ENCODE measurements at places on chromosomes 16 and 17. TPM values are rescaled to one million over a fixed set of nuclear protein-coding genes. Genes with fewer than 3 reads are reported as not detected.

Gene VAT1L
- 3.0 TPM for total RNA-seq

- H3K4me3 ChIP-seq: no peak overlapping the region
- no peaks in the 10 kb centered on the region for H3K36me3 ChIP-seq
- DNase-seq: no peak
- no peaks in the 10 kb centered on the region for H3K4me1 ChIP-seq
- no peak overlapping the region for H3K27ac ChIP-seq
- H3K27me3 ChIP-seq: no peaks in the 10 kb centered on the region
These were observed 45.8 kb upstream of the ATF7IP2 start for GRCh38 chr16:10339777-10340732.

- no peak overlapping the region for H3K27ac ChIP-seq
- DNase-seq: no peak
- H3K4me3 ChIP-seq: no peak overlapping the region
These were observed 3.5 kb downstream of the KCNJ16 start for GRCh38 chr17:70078549-70078948.

- H3K27me3 ChIP-seq: no peaks in the 10 kb centered on the region
- DNase-seq: no peak
- H3K27ac ChIP-seq: no peak overlapping the region
- H3K4me1 ChIP-seq: no peaks in the 10 kb centered on the region
- no peak overlapping the region for H3K4me3 ChIP-seq
- no peaks in the 10 kb centered on the region for H3K36me3 ChIP-seq
These were observed 10.9 kb upstream of the ALKBH5 start for GRCh38 chr17:18172531-18173278.

DNA sequence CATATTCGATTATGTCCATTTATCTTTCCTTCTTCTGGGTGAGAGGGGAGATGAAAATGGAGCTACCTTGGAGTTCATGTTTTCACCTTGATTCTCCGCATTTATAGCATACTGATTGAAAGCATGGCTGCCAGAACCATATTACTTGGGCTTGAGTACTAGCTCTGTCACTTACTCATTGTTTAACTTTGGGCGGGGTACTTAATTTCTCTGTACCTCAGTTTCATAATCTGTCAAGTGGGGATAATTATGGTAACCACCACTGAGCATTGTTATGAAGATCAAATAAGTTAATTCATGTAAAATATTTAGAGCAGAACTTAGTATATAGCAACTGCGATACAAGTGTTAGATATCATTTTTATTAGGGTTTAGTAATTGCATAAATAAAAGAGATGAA is 65.2 kb downstream of the FTO start:
- H3K27ac ChIP-seq: no peak overlapping the region
- no peak for DNase-seq
- H3K4me3 ChIP-seq: no peak overlapping the region
- peaks cover 4% of the 10 kb centered on the region for H3K4me1 ChIP-seq
- no peaks in the 10 kb centered on the region for H3K27me3 ChIP-seq
- no peaks in the 10 kb centered on the region for H3K36me3 ChIP-seq

DNA sequence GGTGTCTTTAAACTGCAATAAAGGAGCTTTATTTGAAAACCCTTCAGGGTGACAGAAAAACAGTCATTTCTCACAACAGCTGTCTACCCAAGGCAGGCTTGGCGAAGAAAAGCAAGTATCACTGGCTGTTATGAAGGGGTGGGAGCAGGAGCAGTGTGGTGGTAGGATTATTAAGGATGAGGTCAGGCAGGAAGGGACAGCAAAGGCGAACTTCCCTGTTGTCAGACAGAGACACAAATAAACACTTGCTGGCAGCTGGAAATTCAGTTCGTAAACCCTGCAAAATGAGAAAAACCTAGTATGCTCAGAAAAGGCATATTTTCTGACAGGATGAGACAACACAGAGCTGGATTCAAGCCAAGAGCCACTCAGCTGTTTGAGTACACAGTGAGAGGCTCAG is 416.3 kb upstream of the CDH5 start:
- no peaks in the 10 kb centered on the region for H3K36me3 ChIP-seq
- H3K4me1 ChIP-seq: no peaks in the 10 kb centered on the region
- no peak overlapping the region for H3K27ac ChIP-seq
- H3K27me3 ChIP-seq: no peaks in the 10 kb centered on the region
- DNase-seq: no peak

GRCh38 chr17:57899822-57900221 is 50.0 kb upstream of the MRPS23 start:
- no peak overlapping the region for H3K4me3 ChIP-seq
- H3K4me1 ChIP-seq: peaks cover 4% of the 10 kb centered on the region
- peak; percentile 61 for DNase-seq
- peak overlapping the region; percentile 83 for H3K27ac ChIP-seq
- no peaks in the 10 kb centered on the region for H3K36me3 ChIP-seq

DNA sequence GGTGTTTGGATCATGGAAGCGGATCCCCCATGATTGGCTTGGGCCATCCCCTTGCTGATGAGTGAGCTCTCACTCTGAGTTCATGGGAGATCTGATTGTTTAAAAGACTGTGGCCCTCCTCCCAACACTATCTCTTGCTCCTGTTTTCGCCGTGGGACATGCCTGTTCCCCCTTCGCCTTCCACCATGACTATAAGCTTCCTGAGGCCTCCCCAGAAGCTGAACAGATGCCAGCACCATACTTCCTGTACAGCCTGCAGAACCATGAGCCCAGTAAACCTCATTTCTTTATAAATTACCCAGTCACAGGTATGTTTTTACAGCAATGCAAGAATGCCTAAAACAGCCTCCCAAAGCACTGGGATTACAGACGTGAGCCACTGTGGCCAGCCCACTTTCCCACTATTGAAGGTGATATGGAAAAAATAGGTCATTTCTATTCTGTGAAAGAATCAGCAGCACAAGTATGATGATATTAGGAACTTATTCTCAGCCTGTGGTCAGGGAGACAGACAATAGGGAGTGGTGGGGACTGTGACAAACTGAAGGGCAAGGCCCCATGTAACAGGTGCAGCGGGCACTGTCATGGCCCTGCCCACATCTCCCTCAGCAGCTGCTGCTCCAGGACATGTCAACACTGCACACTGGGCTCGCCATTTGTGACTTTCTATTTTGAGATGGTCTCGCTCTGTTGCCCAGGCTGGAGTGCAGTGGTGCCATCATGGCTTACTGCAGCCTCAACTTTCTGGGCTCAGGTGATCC is 33.7 kb upstream of the LITAF start:
- DNase-seq: no peak
- no peaks in the 10 kb centered on the region for H3K27me3 ChIP-seq
- H3K4me3 ChIP-seq: no peak overlapping the region
- H3K27ac ChIP-seq: no peak overlapping the region

Gene MMP28
- 2.9 TPM for total RNA-seq

Gene NOD2
- not detected for total RNA-seq

GRCh38 chr17:42681976-42682721 is at the start of gene CNTNAP1:
CNTNAP1 (plus strand) TSS chr17:42682531; CDS start chr17:42682830, 299 bp downstream.
- H3K27ac ChIP-seq: peak within 1 kb of the TSS; percentile 97
- H3K4me1 ChIP-seq: peaks cover 3% of the 10 kb centered on the region
- H3K36me3 ChIP-seq: no peaks in the 10 kb centered on the region
- no peaks in the 10 kb centered on the region for H3K27me3 ChIP-seq
- DNase-seq: peak; percentile 80

DNA sequence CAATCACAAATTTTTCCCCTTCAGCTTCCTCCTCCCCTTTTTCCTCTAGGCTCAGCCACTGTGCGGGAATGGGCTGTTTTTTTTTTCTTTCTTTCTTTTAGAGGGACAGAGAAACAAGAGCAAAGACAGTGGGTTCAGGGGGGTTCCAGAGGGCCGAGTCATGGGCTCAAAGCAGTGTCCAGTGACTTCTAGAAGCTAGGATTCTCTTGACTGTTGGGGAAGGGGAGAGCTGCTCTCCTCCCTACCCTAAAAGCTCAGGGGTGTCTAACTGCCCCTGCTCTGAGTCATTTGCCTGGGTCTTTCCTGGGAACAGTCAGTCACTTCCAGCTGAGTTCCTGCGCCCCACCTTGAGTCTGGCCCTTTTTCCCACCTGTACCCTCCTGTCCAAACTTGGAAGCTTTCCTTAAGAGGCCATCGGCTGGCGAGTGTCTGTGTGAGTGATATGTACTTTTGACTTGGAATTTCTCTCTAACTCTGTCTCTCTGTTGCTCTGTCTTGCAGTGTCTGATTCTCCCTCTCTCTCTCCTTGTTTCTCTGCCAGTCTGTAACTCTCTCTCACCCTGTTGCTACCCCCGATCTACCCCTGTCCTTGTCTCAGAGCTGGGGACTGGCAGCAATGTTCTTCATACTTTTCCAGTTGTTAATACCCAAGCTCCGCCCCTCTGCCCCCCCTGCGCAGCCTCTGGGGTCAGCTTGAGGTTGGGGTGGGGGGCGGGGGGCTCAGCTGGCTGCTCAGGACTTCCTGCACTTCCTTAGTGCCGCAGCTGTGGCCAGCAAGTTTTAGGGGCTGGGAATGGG is 2.4 kb downstream of the THRA start:
- peaks cover 5% of the 10 kb centered on the region for H3K4me1 ChIP-seq
- peak overlapping the region; percentile 98 for H3K27ac ChIP-seq
- DNase-seq: no peak

Gene KCNH6
- not detected for total RNA-seq

DNA sequence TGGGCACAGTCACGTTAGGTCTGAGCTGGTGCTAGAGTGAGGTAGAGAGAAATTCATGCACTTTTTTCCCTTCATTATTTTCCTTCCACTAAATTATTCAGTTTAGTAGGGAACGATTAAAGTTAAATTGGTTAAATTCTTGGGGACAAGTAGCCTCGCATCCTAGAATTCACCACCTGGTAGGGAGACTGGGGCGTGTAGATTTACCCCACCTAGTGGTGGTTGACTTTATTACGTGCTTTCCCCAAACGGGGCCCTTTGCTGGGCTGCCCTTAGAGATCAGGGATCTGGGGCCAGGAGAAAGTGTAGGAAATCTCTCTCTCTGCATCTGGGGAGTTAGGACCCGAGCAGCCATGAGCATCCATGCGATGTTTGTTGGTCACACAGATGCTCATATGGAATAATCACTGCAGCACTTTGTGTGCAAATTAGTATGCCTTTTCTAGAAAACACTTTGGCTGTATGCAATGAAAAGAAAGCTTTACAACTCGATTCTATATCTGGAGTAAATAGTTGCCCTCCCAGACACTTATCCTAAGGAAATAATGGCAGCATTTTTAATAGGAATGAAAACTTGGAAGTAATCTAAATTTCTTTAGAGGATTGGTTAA is 107.0 kb downstream of the PLCG2 start:
- no peak for DNase-seq
- no peaks in the 10 kb centered on the region for H3K27me3 ChIP-seq
- no peaks in the 10 kb centered on the region for H3K36me3 ChIP-seq
- no peak overlapping the region for H3K27ac ChIP-seq

- no peak for DNase-seq
- H3K4me1 ChIP-seq: peaks cover 9% of the 10 kb centered on the region
- no peak overlapping the region for H3K27ac ChIP-seq
- peaks cover 8% of the 10 kb centered on the region for H3K27me3 ChIP-seq
- H3K4me3 ChIP-seq: no peak overlapping the region
These were observed 632 bp downstream of the BAIAP3 start for GRCh38 chr16:1333854-1334700.

- no peaks in the 10 kb centered on the region for H3K36me3 ChIP-seq
- no peak overlapping the region for H3K4me3 ChIP-seq
- no peak for DNase-seq
These were observed 65.5 kb upstream of the DOC2B start for GRCh38 chr17:246851-247421.

Gene UBE2I
- total RNA-seq: 25.9 TPM

- H3K27ac ChIP-seq: no peak overlapping the region
- H3K4me1 ChIP-seq: no peaks in the 10 kb centered on the region
- no peak overlapping the region for H3K4me3 ChIP-seq
- H3K27me3 ChIP-seq: no peaks in the 10 kb centered on the region
- no peak for DNase-seq
These were observed 492.2 kb downstream of the WWOX start for GRCh38 chr16:78591682-78592103.

DNA sequence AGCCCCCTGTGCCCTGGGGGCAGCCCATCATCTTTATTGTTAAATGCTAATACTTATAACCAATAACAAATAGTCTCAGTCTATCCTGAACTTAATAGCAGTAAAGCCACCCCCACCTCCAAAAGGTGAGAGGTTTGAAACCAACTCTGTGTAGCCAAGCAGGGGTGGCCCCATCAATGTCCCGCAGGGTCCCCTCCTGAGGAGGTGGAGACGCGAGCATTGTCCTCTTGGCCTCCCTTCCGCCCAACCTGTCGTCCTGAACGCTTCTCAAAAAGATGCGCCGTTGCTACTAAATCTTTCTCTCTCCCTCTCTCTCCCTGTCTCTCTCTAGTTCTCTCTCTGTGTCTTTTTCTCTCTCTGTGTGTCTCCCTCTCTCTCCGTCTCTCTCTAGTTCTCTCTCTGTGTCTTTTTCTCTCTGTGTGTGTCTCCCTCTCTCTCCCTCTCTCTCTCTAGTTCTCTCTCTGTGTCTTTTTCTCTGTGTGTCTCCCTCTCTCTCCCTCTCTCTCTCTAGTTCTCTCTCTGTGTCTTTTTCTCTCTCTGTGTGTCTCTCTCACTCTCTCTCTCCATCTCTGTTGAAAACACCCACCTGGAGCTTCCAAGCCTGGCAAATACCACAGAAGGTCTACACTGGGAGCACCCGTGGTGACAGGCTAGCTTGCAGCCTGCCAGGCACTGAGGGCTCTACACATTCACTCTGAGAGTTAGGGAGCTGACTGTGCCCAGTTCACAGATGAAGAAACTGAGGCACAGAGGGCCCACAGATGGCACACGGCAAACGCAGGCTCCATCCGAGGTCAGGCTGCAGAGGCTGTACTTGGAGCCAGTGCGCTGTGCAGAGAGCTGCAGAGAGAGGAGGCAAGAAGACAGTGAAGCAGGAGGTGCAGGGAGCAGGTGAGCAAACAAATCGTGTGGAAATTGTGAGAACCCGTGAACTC is 185.9 kb downstream of the C16orf95 start:
- H3K27me3 ChIP-seq: no peaks in the 10 kb centered on the region
- no peaks in the 10 kb centered on the region for H3K36me3 ChIP-seq
- H3K4me3 ChIP-seq: no peak overlapping the region
- no peak overlapping the region for H3K27ac ChIP-seq
- no peaks in the 10 kb centered on the region for H3K4me1 ChIP-seq
- no peak for DNase-seq

DNA sequence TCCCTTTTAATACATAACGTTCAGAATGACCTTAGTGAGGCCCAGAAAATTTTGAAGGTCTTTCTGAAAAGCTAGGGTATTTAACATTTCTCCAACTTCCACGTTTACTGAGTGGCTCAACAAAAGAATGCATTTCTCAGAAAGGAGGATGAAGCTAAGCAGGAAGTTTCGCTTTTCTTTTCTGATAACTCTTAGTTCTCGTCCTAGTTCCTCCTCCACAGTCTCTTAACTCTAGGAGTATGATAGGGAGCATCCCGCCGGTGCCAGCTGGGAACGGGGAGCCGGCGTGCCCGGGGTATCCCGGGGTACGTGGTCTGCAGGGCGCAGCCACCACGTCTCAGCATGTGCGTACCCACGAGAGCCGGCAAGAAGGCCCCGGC is 363 bp downstream of the KARS1 start:
- peak overlapping the region; percentile 100 for H3K4me3 ChIP-seq
- DNase-seq: no peak
- no peaks in the 10 kb centered on the region for H3K27me3 ChIP-seq
- no peaks in the 10 kb centered on the region for H3K36me3 ChIP-seq
- peaks cover 17% of the 10 kb centered on the region for H3K4me1 ChIP-seq
- peak overlapping the region; percentile 96 for H3K27ac ChIP-seq

GRCh38 chr16:87012954-87013938 is 303.9 kb downstream of the C16orf95 start:
- no peaks in the 10 kb centered on the region for H3K27me3 ChIP-seq
- H3K4me3 ChIP-seq: no peak overlapping the region
- H3K4me1 ChIP-seq: no peaks in the 10 kb centered on the region

Gene GLTPD2
- total RNA-seq: not detected
